ENCODE measurements at places on chromosomes 4 and X.

DNA sequence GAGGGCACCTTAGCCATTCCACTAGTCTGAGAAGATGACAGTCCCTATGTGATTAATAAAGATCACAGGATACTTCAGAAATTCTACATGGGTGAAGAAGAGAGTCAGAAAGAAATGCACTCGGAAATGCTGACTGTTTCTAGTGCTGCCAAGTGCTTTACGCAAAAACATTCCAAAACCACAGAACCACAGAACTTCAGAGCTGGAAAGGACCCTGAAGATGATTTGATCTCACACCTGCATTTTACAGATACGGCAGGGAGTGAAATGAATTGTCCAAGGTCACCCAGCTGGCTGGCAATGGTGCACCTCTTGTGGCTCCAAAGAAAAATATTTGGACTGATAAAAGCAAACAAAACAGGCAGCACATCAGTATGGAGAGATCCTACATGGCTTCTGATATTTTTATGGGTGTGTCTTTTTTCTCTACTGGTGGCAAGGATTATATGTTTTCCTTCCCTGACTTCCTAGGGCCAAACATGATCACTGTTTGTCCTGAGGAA is 115.9 kb downstream of the MAML3 start:
- DNase-seq: no peak

- DNase-seq: no peak
Measured at GRCh38 chr4:38944440-38944839, 76.8 kb downstream of the FAM114A1 start.

DNA sequence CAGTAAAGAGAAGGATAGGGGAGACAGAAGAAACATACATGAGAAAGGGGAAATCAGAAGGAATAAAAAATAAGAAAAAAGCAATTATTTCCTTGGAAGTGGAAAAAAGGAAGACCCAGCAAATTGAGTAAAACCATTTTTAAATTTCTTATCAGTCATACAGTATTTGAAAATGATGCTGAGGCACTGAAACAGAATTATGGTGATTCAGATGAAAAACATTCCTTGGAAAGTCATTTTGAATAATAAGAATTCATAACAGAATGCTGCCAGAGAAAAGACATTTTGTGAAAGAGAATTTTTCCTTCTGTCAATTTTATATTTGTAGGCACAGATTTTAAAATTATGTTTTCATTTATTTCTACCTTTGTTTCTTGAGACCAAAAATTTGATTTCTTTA is 895.5 kb upstream of the EPHA5 start:
- DNase-seq: no peak

DNA sequence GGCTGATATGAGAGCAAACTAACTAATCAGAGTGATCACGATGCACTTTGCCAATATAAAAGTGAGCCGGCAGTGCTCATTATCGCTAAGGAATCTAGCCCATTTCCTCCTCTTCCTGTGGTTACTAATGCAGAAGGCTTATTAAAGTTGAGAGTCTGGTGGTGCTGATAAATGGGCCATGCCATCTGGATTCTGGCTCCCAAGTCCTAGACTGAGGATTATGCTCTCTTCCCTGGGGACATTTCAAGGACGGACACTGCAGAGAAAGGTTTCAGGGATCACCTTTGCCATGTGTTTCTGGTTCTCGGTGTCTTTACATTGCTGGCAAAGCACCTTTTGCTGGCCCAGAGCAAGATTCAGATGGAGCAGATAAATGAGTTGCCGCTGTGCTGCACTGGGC is 85.3 kb downstream of the RTL5 start:
- DNase-seq: no peak

GRCh38 chrX:31845003-31845402 is 773.2 kb upstream of the FTHL17 start:
- no peak for DNase-seq

DNA sequence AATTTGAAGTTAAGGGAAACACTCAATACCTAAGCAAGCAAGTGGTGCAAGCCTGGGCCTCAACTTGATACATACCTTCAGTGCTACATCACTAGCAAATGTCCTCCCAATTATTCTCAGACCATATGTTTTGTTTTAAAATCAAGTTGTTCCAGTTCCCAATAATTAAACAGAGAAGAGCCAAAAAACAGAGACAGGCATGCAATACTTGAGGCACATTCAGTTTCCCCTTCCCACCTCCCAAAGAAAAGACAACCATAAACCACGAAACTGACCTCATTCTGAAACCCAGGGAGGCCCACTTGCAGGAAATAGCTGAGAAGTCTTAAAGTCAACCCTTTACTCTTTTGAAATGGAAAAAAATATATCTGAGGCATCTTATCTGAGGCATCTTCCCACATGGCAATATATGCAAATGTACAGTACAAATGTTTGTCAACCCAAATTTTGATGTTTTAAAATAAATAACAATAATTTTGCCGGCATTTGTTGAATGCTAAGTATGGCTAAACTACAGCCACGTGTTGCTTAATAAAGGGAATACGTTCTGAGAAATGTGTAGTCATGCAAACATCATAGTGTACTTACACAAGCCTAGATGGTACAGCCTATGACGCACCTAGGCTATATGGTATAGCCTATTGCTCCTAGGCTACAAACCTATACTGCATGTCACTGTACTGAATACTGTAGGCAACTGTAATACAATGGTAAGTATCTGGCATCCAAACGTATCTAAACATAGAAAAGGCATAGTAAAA is 147.5 kb downstream of the TSPAN5 start:
- no peak for DNase-seq

GRCh38 chr4:113687067-113687718 is 74.3 kb downstream of the CAMK2D start:
- no peak for DNase-seq

DNA sequence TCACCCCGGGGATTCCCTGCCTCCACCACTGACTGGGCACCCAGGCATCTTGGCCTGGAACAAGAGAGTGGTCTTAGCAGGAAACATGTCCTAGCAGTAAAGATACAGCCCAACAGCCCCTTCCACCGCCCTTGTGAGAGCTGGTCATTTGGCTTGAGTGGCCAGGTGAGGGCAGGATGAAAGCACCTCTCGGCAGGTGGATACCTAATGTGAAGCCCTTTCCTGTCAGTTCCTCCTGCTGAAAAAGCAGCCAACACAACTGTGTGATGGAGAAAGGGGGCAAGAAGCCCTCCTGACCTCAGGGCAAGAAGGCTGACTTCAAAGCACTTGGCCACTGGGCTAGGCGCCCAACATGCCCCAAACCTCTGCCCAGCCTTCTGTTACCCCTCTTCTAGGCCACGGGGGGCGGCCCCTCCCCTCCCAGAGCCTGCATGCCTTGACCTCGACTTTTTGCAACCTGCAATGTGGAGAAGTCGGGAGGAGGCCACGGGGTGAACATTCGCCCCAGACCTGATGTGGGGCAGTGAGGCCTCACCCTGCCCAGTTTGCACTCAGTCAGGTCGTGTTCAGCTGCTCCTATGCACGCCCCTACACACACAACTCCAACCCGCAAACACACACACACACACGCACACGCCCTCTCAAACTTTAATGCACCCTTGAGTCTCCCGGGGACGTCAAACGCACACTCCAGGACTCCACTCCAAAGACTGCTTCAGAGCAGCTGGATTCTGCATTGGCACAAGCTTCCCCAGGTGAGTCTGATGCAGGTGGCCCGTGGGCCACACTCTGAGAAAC is 1.1 kb downstream of the LGI2 start:
- DNase-seq: no peak

GRCh38 chrX:136476501-136476900 is 11.2 kb upstream of the BRS3 start:
- no peak for DNase-seq

DNA sequence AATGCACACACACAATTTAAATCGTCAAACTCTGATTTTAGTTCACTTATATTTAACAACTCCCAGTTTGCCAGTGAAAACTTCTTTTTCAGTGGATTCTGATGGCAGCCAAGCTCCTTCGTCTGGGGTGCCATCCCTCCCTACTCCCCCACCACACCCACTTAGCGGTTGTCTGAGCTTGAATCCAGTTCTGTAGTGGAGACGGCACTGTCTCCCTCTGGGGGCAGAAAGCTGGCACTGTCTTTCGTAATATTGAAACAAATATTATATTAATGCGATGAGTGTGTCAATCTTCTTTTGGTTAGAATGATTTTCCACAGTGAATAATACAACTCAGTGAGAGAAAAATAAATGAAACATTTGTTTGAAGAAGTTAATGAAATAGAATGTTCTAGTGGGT is 5.4 kb downstream of the MEPE start:
- DNase-seq: no peak

DNA sequence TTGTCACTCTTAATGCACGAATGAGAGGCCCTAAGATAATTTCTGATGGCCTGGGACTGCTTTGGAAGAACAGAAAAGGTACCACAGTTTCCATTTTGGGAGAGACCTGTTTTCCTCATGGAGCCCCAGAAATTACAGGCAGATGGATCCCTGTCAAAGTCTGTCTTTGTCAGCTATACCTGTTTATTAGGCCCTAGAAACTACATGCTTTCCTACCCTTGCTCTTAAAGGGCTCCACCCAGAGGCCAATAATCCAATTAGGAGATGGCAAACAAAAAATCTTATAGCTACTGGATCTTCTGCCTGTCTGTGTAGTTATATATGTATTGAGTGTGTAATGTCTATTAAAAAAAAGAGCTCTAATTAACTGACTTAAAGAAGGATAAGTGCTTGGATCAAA is 141.3 kb downstream of the NR3C2 start:
- no peak for DNase-seq

DNA sequence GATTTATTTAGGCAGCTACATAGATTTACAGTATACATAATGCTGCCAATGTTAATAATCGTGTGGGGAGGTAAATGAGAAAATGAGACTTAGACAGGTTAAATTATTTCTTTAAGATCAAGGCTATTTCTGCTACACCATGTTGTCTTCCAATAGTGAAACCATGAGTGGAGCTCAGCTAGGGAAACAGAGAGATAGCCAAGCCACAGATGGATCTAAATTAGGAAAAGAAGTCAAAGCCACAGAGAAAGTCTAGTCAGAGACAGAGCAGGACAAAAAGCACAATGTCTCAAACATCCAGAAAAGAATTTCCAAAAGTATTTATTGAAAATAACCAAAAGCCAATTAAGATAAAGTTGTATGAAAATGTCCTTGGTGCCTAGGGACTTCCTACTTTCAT is 867.2 kb upstream of the GRID2 start:
- DNase-seq: no peak

GRCh38 chr4:145731028-145731427 is 51.1 kb downstream of the C4orf51 start:
- peak; percentile 19 for DNase-seq

DNA sequence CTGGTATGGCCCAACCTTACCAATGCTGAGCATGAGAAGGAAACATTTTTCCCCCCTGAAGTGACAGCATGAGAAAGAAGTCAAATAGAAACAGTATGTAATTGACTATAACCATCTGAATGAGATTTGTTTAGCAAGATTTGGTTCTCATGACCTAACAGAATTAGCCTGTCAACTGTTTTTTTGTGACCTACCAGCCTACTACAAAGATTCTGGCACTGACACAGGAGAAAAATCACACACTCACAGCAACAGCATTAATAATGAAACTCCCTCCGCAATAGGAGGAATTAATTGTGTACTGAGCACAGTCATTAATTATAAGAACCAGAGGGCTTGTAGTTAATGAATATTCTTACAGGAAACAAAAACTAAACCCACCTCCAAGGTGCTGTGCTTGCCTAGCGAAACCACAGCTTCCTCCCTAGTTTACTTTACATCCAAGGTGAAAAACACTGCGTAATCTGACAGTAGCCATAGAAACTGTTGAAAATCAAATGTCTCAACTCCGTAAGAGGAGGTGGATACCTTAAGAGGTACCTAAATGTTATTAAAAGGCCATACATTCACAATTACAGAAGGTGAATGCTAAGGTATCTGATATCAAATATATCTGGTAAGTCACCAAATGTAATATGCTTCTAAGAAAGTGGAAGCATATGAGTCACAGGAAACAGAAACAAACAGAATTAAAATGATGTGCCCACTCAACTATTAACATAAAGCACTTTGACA is 34.9 kb downstream of the MMRN1 start:
- DNase-seq: no peak

GRCh38 chr4:174314770-174315169 is 31.1 kb downstream of the CEP44 start:
- DNase-seq: no peak

DNA sequence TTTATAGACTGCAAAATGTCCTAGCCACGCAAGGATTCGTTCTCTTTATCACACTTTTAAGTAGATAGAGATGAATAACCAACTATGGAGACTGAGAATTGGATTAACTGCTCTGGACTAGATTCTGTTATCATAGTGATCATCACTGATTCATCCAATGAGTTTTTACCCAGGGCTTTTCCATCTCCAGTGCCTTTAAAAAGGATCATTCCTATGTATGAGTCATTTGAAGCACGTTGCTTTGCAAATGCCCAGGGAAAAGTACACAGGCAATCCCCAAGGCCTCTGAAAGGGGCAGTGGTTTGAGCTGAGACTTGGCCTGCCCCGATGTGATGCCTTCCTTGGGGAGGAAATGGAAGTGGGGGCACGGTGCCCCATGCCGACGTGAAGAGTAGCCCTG is 122.7 kb upstream of the PSAPL1 start:
- no peak for DNase-seq

- DNase-seq: no peak
Measured at GRCh38 chr4:142944565-142944964, 98.5 kb upstream of the INPP4B start.

DNA sequence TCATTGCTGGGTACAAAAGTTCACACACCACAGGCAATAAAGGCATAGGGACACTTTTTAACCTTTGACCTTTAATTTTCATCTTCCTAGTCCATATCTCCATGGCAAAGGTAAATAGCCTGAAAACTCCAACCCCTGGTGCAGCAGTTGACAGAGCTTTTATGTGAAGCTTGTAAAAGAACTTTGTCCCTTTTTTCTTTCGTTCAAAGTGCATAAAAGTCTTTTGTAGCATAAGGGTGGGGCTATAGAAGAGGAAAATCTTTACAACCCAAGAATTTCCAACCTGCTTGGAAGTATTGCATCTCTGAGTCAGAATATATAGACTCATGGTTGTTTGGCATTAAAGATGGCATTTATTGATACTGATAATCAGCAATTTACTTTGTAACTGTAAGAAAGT is 20.4 kb downstream of the POF1B start:
- no peak for DNase-seq

DNA sequence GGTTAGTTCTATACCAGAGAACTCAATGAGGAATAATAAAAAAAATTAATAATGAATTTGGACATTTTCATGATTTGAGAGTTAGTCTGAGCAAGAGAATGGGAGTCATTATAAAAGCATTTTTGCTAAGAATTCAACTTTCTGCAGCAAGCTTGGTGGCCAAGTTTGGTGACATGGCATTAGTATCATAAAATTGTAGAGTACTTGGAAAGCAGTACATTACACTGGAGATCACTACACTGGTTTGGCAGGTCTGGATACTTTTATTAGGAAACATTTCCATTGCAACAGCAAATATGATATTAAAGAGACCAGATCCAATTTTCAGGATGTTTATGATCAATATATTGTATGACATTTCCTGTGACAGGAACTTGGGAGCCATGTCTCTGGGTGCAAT is 249.1 kb upstream of the INTU start:
- no peak for DNase-seq

- no peak for DNase-seq
Measured at GRCh38 chrX:20204351-20204750, 62.4 kb downstream of the RPS6KA3 start.

All from NCI-H2081 treated with DMSO at 0.1 percent for 48 hours (cell line).